ENCODE measurements at places on chromosomes 3 and 15.

- no peak for DNase-seq
Observed at GRCh38 chr3:105542282-105543019, 175.7 kb downstream of the ALCAM start.

DNA sequence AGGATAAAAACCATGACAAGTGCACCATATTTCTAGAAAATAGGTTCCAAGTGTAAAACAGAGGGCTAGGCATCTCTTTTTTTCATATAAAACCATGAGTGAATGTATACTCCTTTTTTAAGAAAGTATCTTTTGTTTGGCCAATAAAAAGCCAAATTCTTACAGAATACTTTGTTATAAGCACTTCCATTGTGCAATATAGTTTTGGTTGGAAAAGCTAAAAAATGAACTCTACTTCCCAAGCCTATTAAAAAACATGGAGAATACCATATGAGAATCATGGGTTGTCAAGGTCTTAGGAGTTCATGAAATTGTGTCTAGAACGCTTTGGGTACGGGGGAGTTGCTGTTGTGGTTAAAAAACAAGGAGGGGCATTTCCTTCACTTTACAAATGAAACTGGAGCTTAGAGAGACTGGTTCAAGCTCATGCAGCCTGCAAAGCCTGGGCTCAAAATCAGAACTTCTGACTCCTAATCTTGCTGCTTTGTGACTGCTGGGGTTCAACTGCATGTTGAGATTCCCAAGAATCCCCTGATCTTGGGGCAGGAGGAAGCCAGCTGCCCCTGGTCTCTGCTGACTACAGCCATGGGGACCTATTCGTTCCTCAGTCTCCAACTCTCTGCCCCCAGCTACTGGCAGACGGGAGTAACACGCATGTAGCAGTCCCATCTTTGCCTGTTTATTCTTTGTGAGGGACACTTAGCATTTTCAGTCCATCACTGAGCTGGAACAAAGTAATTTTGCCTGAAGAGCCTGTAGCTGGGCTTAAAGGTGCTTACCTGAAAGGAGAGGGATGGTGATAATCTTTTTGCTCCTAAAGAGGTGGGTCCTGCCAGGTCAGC is 229.1 kb downstream of the CHST2 start:
- no peak for DNase-seq

- DNase-seq, result no peak
Observed at GRCh38 chr15:69760258-69760845, 307.7 kb downstream of the RPLP1 start.

GRCh38 chr15:85619992-85620689 is 174.6 kb downstream of the KLHL25 start:
- DNase-seq, result no peak

DNA sequence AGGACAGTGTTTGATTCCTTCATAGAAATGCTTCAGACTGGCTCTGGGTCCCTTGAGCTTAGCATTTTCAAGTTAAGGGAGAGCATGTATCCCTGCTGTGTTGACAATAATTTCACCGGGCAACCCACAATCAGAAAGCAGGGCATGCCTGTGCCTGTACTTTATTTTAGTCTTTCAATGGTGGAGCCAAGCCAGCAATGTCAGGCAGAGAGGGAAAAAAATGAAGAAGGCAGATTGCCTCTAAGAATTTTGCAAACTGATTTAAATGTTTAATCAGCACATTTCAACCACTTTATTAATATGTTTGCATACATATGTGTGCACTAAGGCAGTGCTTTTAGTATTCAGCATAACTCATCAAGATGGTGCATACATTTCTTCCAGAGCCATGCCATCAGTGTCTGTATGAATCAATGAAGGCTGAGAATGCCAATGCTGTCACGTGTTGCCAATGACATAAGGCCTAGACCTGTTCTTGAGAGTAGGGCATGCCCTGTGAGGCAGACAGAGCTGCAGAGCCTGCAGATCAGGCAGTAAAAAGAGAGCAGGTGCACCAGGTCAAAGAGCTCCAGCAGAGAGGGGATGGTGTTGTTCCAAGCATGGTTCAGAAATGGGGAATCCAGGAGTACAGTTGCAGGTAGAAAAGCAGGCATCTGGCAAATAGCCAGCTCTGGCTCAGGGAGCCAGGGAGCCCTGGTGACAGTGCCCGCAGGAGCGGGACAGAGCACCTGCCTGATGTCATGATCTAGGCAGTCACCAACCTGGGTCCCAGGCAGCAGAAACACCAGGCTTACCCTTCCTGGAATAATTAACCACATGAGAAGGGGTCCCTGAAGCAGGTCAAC is 508.5 kb downstream of the GABRG3 start:
- DNase-seq, result no peak

- peak; percentile 52 for DNase-seq
Observed at GRCh38 chr3:194323785-194324735, 27.1 kb downstream of the CPN2 start.

GRCh38 chr15:69722924-69723323 is 270.3 kb downstream of the RPLP1 start:
- no peak for DNase-seq

DNA sequence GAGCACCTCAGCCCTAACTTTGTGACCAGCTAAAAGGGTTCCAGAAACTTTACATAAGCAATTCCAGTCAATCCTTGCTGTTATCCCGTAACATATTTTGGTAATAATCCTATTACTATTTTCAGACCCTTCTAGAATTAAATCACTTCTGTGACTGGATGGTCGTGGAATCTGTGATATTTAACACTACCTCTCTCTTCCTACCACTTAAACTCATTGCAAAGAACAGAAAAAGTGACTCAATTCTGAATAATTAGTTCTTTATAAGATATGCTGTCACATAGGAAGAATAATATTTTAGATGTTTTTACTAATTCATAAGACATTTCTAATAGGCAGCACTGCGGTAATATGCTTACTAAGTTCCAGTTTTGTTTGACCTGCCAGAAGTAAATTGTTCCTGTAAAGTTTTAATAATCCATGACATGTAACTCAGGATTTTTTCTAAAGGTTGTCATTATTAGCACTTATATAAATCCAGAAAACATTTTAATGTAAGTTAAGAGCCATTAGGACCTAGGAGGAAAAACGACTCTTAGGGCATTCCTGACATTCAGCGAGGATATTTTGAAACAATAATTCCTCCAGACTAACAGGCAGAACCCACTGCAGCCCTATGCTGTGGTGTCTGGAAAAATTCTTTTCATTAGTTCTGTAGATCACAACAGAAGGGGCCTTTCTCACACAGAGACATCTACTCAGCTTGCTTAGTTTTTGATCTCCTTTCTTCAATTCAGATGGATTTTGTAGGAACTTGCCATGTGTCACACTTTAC is 113.3 kb upstream of the MBNL1 start:
- DNase-seq, result no peak

DNA sequence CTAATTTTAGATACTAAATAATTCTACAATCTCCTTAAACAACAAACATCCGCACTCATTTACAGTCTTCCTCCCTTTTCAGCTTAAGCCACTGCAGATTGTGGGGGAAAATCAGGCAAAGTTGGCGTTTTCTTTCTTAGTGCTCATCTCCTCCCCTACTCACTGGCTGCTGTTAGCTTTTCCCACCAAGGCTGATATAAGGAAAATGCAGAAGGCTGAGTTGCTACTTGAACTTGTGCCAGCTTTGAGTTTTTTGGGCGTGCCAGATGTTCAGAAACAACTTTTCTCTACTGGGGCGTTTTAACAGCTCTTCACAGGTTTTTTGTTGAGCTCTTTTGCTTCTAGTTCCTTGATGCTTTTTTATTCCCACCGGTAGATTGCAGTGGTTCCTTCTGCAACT is 222.0 kb downstream of the PYDC2 start:
- DNase-seq, result no peak

DNA sequence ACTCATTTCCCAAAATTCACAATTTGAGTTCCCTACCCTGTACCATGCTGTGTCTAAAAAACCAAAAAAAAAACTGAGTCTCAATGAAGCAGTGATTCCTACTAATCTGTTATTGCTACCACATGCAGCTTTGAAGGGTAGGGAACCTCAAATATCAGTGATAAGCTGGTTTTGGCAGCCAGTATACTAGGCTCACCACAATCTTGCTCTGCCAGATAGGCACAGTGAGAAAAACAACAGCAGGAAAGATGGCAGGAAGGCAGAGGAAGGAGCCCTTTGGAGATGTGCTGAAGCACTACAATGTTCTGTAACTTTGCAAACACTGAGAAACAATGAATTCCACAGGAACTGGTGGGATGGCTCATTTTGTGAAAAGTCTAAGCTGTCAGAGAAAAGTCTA is 96.9 kb upstream of the UBP1 start:
- DNase-seq, result no peak

- no peak for DNase-seq
Observed at GRCh38 chr15:26020871-26021270, 157.7 kb upstream of the ATP10A start.

GRCh38 chr3:3201611-3202010 is 22.1 kb upstream of the CRBN start:
- no peak for DNase-seq

DNA sequence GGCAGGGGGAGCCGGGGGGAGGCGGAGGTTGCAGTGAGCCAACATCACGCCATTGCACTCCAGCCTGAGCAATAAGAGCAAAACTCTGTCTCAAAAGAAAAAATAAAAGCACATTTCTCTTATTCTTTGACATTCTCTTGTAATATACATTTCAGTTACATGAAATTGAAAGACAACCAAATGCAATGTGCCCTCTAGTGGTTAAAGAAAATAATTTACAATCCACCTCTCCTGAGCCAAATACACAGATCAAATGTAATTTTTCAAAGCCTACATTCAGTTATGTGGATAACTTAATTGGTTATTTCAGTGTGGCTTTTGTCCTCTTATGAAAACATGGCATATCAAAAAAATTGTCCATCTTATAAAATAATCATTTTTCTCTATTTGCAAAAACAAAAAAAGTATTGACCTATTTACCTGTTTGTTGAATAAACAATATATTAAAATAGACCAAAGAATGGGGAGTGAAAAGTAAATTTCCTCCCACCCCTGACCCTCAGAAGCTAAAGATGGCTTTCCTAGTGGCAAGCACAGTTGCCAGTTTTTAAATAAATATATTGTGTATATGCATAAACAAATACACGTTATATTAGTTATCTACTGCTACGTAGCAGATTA is 14.2 kb upstream of the U2SURP start:
- no peak for DNase-seq
